Large intestine (tissue), 12 donors: ENCODE measurements at places on chromosomes 16 and 17. TPM values are rescaled to one million over a fixed set of nuclear protein-coding genes. Genes with fewer than 3 reads are reported as not detected.

Gene KRT17
- polyA plus RNA-seq = 1.1 TPM

Gene PHF23
- polyA plus RNA-seq = 45.4 TPM

Gene CCL23
- polyA plus RNA-seq = 1.2 TPM

Gene NDE1
- polyA plus RNA-seq = 25.9 TPM

Gene ZFPM1
- polyA plus RNA-seq = 27.2 TPM

Gene PSME3
- 71.4 TPM for polyA plus RNA-seq

Gene SOX15
- polyA plus RNA-seq = 2.0 TPM

Gene MMP15
- polyA plus RNA-seq = 56.8 TPM

Gene TMEM92
- polyA plus RNA-seq = 75.9 TPM

Gene PMFBP1
- 4.7 TPM for polyA plus RNA-seq

Gene PRR15L
- 133 TPM for polyA plus RNA-seq

Gene GAS2L2
- 0.13 TPM for polyA plus RNA-seq

Gene CPSF4L
- polyA plus RNA-seq = 0.21 TPM

Gene TUFM
- polyA plus RNA-seq = 157 TPM

Gene ALDOC
- polyA plus RNA-seq = 15.0 TPM

Gene IFT20
- polyA plus RNA-seq = 46.6 TPM

Gene NTN1
- 11.3 TPM for polyA plus RNA-seq

Gene CTRL
- polyA plus RNA-seq = 0.87 TPM

Gene OR1F1
- not detected for polyA plus RNA-seq

Gene KRTAP4-16
- not detected for polyA plus RNA-seq

Gene NPIPB5
- polyA plus RNA-seq = 199 TPM

Gene LRRC37B
- 29.0 TPM for polyA plus RNA-seq

Gene RNF112
- polyA plus RNA-seq = 3.7 TPM

Gene GGT6
- polyA plus RNA-seq = 2.7 TPM

Gene MAF
- polyA plus RNA-seq = 224 TPM

Gene HS3ST6
- polyA plus RNA-seq = 0.04 TPM

Gene METRNL
- 81.1 TPM for polyA plus RNA-seq

Gene CD19
- 1.0 TPM for polyA plus RNA-seq

Gene ANKRD40
- 25.7 TPM for polyA plus RNA-seq

Gene CES4A
- polyA plus RNA-seq = 23.5 TPM

Gene KCNJ12
- polyA plus RNA-seq = 18.4 TPM

Gene CA7
- polyA plus RNA-seq = 12.1 TPM

Gene ALOX15B
- 0.46 TPM for polyA plus RNA-seq

Gene MT1M
- 2.5 TPM for polyA plus RNA-seq

Gene SPATA32
- 0.24 TPM for polyA plus RNA-seq

Gene NOL11
- polyA plus RNA-seq = 44.7 TPM

Gene AATK
- polyA plus RNA-seq = 81.2 TPM

Gene CLDN9
- polyA plus RNA-seq = 5.2 TPM

Gene TMC7
- polyA plus RNA-seq = 7.7 TPM

Gene ZG16B
- 4.3 TPM for polyA plus RNA-seq

Gene KRT25
- 0.75 TPM for polyA plus RNA-seq

Gene CRYM
- polyA plus RNA-seq = 4.0 TPM

Gene ITGAD
- 0.03 TPM for polyA plus RNA-seq

Gene ABCC11
- 0.21 TPM for polyA plus RNA-seq

Gene TP53TG3B
- polyA plus RNA-seq = not detected

Gene CSH1
- polyA plus RNA-seq = 0.30 TPM

Gene SPN
- polyA plus RNA-seq = 6.8 TPM

Gene OR1A1
- not detected for polyA plus RNA-seq

Gene TNFRSF12A
- polyA plus RNA-seq = 48.4 TPM

Gene ZNF423
- 6.7 TPM for polyA plus RNA-seq

Gene CES1
- polyA plus RNA-seq = 27.7 TPM

Gene OVCA2
- 26.8 TPM for polyA plus RNA-seq

Gene ADAMTS18
- polyA plus RNA-seq = 1.9 TPM

Gene BBS2
- 31.2 TPM for polyA plus RNA-seq
